ENCODE measurements at places on chromosomes 1 and 21. TPM values are rescaled to one million over a fixed set of nuclear protein-coding genes. Genes with fewer than 3 reads are reported as not detected.

DNA sequence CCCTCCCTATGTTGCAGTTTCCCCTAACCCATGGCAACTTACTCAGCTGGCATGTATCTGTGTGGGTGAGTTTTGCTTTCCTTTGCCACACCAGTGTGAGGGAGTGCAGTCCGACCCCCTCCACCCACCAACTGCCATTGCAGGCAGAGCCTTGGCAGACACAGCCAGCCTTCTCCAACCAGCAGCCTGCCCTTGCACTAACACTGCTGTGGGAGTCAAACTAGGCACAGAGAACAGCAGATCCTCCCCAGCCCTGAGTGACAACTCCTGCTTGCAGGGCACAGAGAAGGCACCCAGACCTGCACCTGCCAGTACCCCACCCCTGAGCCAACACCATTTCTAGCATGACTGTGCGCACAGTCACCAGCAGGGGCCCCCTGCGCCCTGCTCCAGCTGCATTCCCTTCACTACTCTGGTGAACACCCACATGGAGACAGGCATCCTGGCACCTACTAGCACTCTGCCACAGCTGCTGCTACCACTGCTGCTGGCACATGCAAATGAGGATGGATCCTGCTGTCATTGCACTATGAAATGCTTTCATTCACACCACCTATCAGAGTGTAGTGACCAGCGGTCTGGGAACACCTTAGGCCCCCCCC is 98.4 kb downstream of the MAGI3 start:
- H3K4me3 ChIP-seq = no peak overlapping the region
- no peaks in the 10 kb centered on the region for H3K4me1 ChIP-seq
- no peaks in the 10 kb centered on the region for H3K36me3 ChIP-seq
- H3K27ac ChIP-seq = no peak overlapping the region

Gene AMY1B
- total RNA-seq = not detected

DNA sequence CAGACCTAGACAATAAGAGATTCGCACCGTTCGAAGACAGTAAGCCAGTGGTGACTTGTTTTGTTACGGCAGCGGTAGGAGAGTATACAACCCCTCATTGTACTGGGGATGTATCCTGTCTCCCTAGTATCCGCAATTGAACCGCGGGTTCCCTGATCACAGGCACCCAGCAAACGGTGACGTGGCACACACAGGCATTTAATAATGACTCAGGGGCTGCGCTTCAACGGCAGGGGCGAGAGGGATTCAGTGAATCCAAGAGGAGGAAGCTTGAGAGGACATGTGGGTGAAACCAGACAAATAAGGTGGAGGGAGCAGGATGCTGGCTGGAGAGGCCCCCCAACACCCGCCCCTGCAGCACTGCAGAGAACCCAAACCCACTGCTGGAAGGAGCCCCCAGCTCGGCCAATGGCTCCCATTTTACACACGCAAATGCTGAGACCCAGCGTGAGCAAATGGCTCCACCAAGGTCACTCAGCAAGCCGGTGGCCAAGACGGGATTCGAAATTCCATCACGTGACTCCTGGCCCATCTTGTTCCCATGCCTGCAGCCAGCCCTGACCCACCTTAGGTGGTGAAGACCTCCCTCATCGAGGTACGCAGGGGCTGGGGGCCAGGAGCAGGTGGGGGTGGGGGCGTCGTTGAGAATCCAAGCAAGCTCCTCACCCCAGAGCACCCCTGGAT is 149.9 kb downstream of the SYF2 start:
- H3K27me3 ChIP-seq = no peaks in the 10 kb centered on the region
- H3K36me3 ChIP-seq = no peaks in the 10 kb centered on the region
- H3K27ac ChIP-seq = no peak overlapping the region
- no peak overlapping the region for H3K4me3 ChIP-seq

DNA sequence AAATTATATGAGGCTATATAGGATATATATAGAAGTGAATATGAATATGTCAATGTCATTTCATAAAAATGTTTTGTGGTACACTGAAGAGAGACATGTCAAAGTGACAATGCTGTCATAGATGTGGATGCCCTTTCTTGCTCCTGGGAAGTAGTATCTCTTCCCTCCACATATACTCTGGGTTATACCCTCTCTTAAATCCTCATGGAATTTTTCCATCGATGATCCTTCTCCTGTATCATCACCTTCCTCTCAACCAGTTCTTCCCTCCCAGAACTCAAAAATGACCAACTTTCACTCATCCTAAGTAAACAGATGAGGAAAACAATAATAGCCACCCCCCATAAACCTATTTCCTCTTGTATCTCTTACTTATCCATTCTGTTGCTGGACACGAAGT is 351.5 kb downstream of the USP25 start:
- H3K27me3 ChIP-seq = no peaks in the 10 kb centered on the region
- H3K27ac ChIP-seq = no peak overlapping the region
- H3K4me3 ChIP-seq = no peak overlapping the region
- DNase-seq = no peak
- no peaks in the 10 kb centered on the region for H3K4me1 ChIP-seq
- H3K36me3 ChIP-seq = no peaks in the 10 kb centered on the region

Gene KLF18
- not detected for total RNA-seq

Gene CFAP126
- not detected for total RNA-seq

- H3K27ac ChIP-seq = no peak overlapping the region
- DNase-seq = no peak
- H3K4me3 ChIP-seq = no peak overlapping the region
- H3K27me3 ChIP-seq = no peaks in the 10 kb centered on the region
These were observed 32.1 kb upstream of the ADORA3 start for GRCh38 chr1:111535256-111536191.

DNA sequence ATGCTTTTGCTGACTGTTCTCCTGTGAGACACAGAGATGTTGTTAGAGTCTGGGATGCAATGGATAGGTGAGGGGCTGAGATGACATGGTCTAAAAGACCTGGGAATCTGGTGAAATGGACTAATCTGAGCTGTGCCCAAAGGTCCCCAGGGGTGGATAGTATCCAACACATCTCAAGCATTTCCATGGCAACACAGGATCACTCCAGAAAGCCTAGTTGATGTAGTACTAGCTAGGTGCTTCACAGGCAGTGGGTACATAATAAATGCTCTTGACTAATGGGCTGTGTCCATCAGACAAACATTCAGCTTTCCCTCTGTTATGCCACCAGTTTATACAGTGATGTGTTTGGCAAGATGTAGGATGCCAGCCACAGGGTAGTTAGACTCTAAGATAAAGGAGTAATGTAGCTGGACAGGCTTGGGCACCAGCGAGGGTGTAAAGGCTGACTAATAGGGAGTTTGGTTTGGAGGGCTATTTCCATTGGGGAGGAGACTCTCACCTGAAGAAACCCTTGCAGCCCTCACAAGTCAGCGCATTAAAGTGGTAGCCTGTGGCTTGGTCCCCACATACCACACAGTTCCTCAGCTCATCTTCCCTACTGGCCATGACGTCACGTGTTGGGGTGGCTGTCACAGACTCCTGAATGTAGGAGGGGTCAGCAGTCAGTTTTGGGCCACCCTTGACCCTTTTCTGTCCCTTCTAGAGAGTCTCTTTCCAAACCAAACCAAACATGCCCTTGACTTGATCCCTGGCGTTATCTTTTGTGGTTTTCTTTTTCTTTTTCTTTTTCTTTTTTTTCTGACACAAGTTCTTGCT is 1.8 kb downstream of the NR1I3 start:
- H3K4me1 ChIP-seq = no peaks in the 10 kb centered on the region
- no peak overlapping the region for H3K4me3 ChIP-seq
- H3K27ac ChIP-seq = no peak overlapping the region

- no peaks in the 10 kb centered on the region for H3K27me3 ChIP-seq
- no peak for DNase-seq
- H3K4me1 ChIP-seq = peaks cover 17% of the 10 kb centered on the region
- no peaks in the 10 kb centered on the region for H3K36me3 ChIP-seq
- no peak overlapping the region for H3K4me3 ChIP-seq
- no peak overlapping the region for H3K27ac ChIP-seq
These were observed 7.0 kb downstream of the RD3 start for GRCh38 chr1:211484755-211485479.

DNA sequence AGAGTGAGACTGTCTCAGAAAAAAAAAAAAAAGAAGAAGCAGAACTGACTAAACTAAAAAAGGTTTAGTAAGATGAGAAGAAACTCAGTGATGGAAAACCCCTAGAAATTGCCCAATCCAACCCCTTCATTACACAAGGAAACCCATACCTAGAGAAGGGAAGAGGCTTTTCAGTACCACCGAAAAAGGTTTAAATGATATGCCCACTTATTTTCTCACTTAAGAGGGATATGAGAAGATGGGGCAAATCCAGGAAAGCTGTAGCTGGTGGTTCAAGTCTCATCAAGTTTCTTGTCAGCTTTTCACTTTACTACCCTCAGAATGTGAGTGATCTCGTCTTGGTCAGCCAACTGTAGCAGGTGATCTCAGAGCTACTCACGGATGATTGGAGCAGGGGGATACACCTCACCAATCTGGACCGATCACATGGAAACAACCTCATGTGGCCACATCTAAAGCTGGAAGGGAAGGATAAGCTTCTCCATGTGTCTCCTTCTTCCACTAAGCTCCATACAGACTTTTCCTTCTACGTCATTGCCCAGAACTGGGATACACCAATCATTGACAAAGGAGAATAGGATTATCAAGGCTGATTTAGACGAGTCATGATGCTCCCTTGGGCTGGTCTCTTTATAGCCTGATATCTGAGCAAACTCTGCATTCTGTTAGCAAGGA is 126.7 kb upstream of the POU3F1 start:
- H3K36me3 ChIP-seq = no peaks in the 10 kb centered on the region
- no peak for DNase-seq
- H3K27ac ChIP-seq = no peak overlapping the region
- H3K4me3 ChIP-seq = no peak overlapping the region
- H3K27me3 ChIP-seq = no peaks in the 10 kb centered on the region

Gene RNF186
- total RNA-seq = not detected

Gene IFI44
- not detected for total RNA-seq

Gene OR10Z1
- total RNA-seq = not detected

DNA sequence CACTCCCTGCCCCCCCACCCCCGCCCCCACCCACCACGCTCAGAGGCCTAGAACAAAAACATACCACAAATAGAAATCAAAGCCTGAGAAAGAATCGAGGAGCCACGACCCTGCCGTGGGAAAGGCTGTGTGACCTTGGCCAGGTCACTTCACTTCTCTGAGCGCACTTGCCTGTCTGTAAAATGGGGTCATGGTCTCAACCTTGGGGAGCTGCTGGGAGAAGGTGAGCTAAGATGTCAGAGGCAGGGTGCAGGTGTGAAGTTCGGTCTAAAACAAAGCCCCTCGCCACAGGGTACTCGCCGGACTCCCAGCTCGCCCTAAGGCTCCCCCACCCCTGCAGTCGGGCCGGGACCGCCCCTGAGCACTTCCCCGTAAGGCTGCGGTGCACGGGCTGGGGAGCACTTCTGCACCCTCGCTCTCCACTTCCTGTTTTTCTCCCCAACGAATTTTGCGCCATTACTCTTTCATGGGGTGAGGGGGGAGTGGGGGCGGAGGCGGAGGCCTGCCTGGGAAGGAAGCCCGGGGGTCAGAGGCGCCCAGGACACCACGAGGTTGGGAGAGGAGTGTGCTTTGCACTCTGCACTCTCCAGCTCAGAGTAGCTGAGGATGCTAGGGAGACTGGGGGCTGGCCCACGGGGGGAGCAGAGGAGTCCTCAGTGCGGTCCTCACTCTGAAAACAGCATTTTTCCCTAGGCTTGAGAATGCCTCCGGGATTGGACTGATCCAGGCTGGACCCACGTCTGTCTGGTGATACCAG is 21.9 kb upstream of the PIK3CD start:
- no peaks in the 10 kb centered on the region for H3K4me1 ChIP-seq
- no peaks in the 10 kb centered on the region for H3K36me3 ChIP-seq
- H3K27me3 ChIP-seq = peaks cover 22% of the 10 kb centered on the region
- no peak overlapping the region for H3K4me3 ChIP-seq
- no peak for DNase-seq
- no peak overlapping the region for H3K27ac ChIP-seq

DNA sequence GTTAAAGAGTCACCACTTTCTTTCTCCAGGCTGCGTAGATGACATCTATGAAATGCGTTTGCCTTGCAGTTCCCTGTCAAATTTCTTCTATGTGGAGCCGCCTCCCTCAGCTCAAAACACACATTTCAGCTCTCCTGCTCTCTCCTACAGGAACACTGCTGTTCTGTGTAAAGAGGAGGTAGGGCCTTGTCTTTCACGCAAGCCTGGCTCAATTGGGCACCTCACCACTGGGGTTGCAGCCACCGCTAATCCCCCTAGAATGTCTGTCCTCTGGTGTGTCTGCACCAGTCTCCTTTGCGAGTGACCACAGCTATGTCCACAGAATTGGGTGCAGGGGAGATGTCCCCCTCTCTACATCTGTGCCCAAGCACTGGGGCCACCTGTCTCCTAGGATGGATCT is 31.8 kb upstream of the CFHR4 start:
- no peaks in the 10 kb centered on the region for H3K4me1 ChIP-seq
- no peak overlapping the region for H3K4me3 ChIP-seq
- peak; percentile 32 for DNase-seq
- no peak overlapping the region for H3K27ac ChIP-seq
- no peaks in the 10 kb centered on the region for H3K36me3 ChIP-seq

- no peak overlapping the region for H3K4me3 ChIP-seq
- peaks cover 9% of the 10 kb centered on the region for H3K27me3 ChIP-seq
- H3K27ac ChIP-seq = no peak overlapping the region
- no peak for DNase-seq
These were observed 16.8 kb upstream of the POGZ start for GRCh38 chr1:151476083-151476482.

Gene MPZ
- total RNA-seq = 2.0 TPM

DNA sequence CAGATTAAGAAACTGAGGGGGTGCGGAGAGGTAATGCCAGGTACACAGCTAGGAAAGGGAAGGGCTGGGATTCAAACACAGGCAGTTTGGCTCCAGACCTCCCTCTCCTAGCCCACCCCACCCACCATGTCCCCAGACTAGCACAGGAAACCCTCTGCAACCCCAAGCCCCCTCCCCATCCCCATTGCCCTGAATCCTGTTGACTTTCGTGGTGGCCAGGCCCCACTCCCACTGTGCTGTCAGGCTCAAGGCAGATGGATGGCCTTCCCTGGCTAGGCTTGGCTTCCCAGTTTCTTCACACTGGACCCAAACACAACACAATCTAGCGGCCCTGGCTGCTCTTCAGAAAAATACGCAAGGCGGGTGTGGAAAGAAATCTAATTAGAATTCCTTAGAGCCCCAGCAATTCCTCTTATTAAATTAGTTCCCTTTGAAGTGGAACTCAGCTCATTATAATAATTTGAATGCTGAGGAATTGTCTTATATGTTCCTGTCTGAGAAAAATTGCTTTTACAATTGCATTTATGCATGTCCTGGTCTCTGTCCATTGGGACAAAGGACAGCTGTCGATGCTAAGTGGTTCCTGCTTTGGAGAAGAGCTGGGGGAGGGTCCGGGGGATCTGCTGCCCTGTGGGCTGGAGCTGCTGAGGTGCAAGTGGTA is 97.4 kb downstream of the SYF2 start:
- no peaks in the 10 kb centered on the region for H3K36me3 ChIP-seq
- H3K4me3 ChIP-seq = no peak overlapping the region
- H3K27ac ChIP-seq = no peak overlapping the region
- H3K4me1 ChIP-seq = no peaks in the 10 kb centered on the region

Gene S100A9
- not detected for total RNA-seq

DNA sequence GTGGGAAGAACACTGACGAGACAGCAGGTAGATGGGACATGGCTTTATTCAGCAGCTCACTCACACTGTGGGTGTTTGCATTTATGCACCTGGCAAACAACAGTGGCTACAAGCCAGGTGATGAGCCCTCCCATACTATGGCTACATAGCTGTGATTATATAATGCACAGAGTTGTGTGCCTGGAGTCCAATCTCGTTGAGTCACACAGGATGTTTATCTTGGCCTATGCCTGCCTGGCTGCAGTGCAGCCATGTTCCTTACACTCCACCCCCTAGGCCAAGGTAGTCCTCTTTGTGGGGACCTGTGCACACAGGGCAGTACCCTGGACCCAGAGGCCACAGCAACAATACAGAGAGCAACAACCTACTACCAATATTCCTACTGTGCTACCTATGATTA is 1643.8 kb downstream of the MRPL39 start:
- no peak overlapping the region for H3K4me3 ChIP-seq
- no peaks in the 10 kb centered on the region for H3K36me3 ChIP-seq
- H3K27me3 ChIP-seq = no peaks in the 10 kb centered on the region
- H3K4me1 ChIP-seq = no peaks in the 10 kb centered on the region
- H3K27ac ChIP-seq = no peak overlapping the region

Measured in neural progenitor cell (in vitro differentiated cells).